Activated CD4-positive, CD25-positive, alpha-beta regulatory T cell treated with anti-CD3 and anti-CD28 coated beads, Interleukin-2, amount 50 U/mL, for 16 hours (primary cell): ENCODE measurements at places on chromosomes 7 and 10.

- no peak for DNase-seq
Measured at GRCh38 chr10:104089621-104090020, 3.9 kb upstream of the COL17A1 start.

DNA sequence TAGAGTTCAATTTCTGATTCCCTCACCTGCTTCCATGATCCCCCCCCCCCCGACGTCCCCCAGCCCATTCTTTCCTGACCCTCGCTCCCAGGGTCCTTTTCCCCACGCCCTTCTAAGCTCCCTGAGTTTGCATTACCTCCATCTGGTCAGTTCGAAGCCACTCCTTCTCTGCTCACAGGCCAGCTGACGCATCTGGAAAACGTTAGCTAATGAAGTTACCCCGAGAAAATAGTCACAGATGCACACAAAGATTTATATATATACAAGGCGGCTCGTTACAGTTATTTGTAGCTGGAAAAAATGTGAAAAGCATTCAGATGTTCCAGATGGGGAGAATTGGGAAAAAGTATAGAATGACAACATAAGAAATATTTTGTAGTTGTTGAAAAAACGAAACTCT, 630.0 kb upstream of the FOXK1 start:
- DNase-seq, result no peak

GRCh38 chr10:13994932-13995331, 335.8 kb downstream of the FRMD4A start:
- no peak for DNase-seq

GRCh38 chr10:5530412-5530806, 5.6 kb downstream of the CALML3 start:
- DNase-seq, result no peak

- DNase-seq, result no peak
Measured at GRCh38 chr10:18303851-18304801, 163.9 kb downstream of the CACNB2 start.

- no peak for DNase-seq
Measured at GRCh38 chr7:98387544-98388226, 13.2 kb downstream of the BAIAP2L1 start.

DNA sequence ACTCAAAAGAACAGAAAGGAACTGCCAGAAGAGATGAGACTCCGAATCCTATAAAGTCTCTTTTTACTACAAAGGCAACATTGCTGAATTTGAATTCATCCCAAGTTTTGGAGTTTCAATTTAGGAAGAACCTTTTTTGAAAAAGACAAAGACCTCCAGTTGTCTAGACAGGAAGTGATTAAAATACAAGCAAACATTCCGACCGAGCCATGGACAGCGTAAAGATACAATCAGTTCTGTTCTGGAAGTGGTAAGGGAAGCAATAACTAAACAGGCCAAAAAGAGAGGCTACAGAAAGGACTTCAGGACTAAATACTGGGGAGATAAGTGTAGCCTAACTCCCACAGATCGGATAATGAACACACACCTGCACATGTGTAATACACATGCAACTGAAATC, 101.0 kb downstream of the SMURF1 start:
- DNase-seq, result no peak

DNA sequence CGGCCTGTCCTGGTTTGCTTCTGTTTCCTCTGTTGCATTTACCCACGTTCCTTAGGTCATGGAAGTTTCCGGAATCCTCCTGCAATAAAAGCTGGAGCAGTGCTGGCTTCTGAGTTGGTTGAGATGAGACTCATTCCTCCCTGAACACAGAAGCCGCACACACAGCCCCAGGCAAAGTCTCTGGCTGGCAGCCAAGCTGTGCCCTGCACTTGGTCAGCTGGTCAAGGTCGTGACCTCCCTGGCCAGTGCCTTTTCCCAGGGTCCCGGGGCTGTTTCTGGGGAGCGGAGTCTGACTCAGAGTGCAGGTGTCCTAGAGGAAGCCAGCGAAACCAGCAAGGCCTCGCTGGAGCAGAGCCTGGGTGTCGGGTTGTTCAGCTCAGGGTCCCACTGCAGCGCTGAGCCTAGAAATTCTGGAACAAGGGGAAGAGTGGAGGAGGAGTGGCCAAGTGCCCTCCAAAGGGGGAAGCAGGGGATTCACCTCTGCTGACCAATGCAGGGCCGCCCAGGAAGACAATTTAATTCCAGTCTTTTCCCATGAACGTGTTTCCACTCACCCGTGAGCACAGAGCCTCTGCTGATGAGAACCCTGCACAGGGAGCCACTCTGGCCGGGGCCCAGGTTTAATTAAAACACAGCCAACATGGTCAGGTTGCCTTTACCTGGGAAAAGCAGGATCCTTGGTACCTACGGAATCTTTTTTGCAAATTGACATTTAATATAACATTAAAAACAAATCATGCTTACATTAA, 245.5 kb upstream of the PPP2R2D start:
- DNase-seq, result no peak

- no peak for DNase-seq
Measured at GRCh38 chr7:129434675-129435318, 565 bp downstream of the STRIP2 start.

- DNase-seq, result no peak
Measured at GRCh38 chr10:44980309-44981171, 1.9 kb upstream of the DEPP1 start.

- no peak for DNase-seq
Measured at GRCh38 chr10:63549810-63550209, 28.6 kb downstream of the REEP3 start.

DNA sequence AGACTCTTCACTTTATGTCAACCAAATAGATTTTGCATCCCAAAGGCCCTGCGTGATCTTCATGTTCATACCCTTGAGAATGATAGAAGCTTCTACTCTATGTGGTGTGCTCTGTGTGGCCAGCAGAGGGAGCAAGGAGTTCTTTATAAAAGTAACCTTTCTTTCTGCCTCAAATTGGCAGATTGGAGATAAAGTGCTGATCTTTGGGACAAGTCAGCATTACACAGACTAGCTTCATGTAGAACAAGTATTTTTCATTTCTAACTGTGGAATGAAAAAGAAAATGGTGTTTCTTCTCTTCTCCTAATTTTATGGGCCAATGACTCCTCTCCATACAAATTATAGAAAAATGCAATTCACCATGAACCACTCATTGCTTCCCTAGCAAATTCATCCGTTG, 1214.1 kb downstream of the SORCS1 start:
- no peak for DNase-seq

DNA sequence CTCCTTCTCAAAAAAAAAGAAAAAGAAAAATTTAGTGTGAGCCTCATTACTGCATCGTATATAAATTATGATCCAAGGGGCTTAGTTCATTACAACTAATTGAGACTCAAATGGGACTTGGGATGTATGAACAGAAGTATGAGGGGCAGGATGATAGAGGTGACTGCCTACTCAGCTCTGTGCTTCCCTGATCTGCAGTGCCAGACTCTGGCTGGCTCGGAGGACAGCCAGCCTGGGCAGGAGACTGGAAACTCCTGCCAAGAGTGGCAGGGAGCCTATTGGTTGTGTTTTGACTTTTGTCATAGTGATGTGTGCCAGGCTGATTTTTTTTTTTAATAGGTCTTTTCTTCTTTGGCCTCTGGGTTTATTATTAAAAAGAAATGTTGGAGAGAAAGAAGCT, 73.8 kb upstream of the GTF2IRD1 start:
- DNase-seq, result no peak

GRCh38 chr10:79270466-79271246, 76.6 kb upstream of the PPIF start:
- DNase-seq, result no peak

GRCh38 chr10:88881922-88882645, 2.0 kb downstream of the STAMBPL1 start:
- no peak for DNase-seq

DNA sequence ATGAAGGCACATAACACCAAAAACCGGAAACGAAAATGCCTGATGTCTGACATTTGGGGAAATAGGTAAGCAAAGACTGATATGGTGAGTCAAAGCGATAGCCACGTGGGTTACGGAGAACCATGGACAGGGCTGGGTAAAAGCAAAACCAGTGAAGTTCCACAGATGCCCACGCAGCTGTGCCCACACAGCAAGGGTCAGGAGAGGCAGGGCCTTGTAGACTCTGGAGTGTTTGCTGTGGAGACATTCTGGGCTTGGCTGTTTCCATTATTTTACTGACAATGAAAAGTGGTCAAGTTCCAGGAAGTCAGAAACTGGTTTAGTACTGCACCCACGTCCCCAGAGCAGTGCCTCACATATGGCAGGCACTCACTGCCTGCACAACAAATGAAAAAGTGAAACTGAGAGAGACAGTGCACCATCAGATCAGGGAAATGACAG, 148.7 kb downstream of the ZMYND11 start:
- DNase-seq, result no peak

DNA sequence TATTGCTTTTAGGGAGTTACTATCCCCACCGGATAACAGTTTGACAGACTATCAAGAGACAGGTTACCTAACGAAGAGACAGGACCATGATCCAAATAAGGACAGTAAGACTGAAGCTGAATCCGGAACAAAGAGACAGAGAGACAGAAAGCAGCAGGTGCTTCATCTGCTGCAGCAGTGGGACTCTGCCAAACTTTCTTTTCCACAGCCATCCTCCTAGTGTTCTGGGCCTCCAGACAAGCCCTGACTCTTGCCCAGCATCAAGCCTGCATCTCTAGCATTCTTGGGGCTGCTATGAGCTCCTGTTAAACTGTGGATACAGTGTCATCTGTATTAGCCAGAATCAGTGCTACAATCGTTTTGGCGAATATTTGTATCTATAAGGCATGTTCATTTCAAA, 761.7 kb downstream of the GRID1 start:
- DNase-seq, result no peak

DNA sequence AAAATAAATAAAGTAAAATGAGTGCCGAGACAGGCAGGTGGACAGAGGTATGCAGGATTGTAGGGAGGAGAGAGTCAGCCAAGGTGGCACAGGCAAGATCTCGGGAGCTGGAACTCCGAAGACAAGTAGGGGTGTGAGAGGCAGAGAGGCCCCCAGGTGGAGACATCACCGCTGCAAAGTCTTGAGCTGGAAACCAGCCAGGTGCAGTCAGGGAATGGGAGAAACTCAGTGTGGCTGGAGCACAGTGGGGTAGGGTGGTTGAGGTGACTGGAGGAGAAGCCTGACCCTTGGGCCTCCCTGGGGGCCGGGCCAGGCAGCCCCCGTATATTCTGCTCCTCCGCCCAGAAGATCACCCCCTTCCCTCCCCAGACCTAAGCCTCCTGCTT, 4.2 kb downstream of the EPHB4 start:
- DNase-seq, result no peak

DNA sequence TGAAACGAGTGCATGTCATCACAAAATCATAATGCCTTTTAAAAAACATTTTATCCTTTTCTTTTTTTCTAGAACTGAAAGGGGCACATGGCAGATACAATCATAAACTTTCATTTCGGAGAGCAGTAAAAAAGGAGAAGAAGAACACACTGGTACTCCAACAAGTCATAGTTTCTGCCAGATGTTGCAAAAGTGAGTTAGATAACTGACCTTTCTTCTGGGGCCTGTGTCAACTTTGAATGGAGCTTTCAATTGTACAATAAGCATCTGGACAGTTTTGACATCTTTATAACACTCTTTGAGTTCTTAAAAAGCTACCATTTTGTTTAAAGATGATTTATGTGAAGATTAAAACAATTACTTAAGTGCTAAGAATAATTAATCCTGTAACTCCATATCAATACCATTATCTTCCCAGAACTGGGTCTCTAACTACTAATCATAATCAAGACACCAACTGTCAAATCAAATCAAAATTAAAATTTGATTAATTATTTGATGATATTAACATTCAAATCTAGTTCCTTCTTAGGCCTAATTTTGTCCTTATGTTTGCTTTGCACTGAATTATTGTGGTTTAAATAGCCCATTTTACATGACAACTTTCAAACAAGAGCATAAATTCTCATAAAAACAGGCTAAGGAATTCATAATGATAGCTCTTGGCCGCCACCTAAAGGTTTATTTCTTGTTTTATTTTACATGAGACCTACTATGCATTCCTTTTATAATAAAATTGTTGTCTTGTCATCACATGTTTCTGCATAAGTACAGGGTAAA, 19.5 kb upstream of the ITGB8 start:
- no peak for DNase-seq

GRCh38 chr10:5443429-5443828, 31.1 kb downstream of the NET1 start:
- DNase-seq, result no peak

GRCh38 chr7:81186691-81187090, 267.8 kb upstream of the SEMA3C start:
- DNase-seq, result no peak

DNA sequence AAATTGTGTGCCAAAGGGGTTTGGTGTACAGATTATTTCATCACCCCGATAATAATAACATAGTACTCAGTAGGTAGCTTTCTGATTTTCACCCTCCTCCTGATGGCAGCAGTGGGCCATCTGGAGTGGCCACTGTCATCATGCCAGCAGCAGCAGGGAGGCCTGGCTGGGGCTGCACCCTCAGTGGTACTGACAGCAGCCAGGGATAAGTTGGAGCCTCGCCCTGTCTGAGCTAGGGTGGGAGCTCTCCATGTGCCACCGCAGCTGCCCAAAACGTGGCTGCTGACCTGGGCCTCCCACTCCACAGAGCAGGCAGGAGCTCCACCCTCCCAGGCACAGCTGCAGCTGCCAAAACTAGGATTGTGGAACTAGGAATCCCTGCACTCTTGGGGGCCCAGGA, 700.8 kb upstream of the KCND2 start:
- DNase-seq, result no peak

GRCh38 chr7:138662991-138663320, 38.2 kb downstream of the SVOPL start:
- no peak for DNase-seq

DNA sequence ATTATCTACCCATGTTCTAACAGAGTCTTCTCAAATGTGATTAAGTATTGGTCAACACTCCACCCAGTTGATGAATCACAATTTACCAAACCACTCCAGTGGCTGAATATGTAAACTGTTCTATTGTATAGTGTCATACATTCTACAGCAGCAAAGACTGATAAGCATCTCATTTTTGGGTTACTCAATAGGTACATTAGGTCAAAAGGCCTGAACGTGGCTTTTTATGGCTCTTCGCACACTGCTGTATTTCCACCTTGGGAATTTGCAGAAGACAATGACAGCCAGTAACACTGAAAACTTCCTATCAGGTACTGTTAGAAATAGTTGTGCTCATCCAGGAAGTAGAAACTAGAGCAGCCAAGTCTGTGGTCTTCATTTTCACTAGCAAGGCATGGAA, 166.9 kb downstream of the GLI3 start:
- no peak for DNase-seq

- no peak for DNase-seq
Measured at GRCh38 chr7:133431134-133431724, 178.4 kb downstream of the EXOC4 start.
